ENCODE measurements at places on chromosomes 16 and 17.

DNA sequence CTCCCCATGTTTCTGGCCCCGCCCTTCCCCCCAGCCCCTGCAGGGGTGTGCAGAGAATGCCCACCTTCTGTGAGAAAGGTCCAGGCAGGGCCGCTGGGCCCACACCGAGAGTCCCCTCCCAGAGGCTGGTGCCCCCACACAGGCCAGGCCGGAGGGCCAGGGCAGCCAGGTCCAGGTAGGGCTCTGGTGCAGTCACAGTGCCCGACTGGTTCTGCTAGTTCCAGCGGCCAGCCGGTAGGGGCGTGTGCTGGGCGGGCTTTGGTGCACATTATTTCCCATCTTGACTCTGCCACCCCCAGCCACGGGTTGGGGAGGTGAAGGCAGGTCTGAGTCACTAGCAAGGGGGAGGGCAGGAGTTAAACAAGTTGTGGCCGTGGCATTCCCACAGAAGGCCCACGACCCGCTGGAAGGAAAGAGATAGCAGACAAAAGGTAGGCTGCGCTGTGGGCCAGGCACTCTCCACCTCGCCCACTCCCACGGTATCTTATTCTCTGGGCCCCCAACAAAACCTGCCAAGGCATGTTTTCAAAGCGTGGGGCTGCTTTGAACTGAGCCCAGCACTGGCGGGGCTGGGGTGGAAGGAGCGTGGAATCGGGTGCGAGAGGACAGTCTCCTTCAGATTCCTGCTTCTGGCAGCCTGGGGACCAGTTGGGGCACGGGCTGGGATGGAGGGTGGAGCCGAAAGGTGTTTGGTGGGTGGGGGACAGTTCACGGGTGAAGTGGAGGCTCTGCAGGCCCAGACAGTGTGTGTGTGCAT, 1.9 kb downstream of the EPN3 start:
- DNase-seq, result no peak

- DNase-seq, result no peak
Measured at GRCh38 chr17:43844241-43844640, 2.7 kb upstream of the CD300LG start.

DNA sequence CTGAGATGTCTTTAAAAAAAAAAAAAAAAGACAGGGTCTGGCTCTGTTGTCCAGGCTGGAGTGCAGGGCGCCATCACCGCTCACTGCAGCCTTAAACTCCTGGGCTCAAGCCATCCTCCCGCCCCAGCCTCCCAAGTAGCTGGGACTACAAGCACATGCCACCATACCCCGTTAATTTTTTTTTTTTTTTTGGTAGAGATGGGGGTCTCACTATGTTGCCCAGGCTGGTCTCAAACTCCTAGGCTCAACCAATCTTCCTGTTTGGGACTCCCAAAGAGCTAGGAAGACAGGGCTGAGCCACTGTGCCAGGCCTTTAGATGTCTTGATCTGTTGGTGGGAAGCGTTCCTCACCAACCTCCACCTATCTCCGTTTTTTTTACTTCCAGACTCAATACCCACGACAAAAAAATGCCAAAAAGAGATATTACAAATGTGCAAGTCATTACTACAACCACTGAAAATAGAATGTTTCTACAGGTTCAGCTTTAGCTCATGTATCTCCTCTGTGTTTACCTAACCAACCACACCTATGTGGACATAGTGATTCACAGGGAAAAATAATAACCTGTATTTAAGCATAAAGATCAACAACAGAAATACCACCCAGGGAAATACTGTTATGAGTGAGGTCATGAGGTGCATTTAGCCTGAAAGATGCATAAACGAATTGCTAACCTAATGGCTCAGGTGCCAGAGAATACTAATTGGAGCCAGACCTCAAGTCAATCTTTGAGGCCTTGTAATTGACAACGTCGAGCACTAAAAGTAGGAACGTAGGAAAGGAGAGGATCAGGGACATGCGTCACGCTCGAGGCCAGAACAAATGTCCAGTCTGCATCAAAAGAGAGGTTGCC, 22.6 kb downstream of the NACA2 start:
- no peak for DNase-seq

GRCh38 chr16:8892101-8892575, 10.0 kb downstream of the LITAFD start:
- no peak for DNase-seq

DNA sequence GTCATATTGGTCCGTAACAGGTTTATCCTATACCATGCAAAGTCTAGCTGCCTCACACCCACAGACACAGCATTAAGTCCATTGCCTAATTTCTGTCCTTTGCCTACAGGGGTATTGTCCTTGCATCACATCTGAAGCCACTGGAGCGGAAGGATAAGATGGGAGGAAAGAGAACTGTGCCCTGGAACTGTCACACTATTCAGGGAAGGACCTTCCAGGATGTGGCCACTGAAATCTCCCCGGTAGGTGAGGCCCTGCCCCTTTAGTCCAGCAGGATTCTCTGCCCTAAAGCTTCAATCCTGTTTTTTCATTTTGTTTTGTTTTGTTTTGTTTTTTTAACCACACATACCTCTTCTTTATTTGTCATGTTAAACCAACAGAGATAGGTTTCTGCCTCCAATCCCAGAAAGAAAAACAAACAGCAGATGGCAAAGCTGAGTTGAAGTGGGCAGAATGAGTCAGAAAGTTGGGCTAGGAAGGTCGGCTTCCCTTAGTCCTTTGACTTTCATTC, 2.2 kb upstream of the EFTUD2 start:
- peak; percentile 78 for DNase-seq

DNA sequence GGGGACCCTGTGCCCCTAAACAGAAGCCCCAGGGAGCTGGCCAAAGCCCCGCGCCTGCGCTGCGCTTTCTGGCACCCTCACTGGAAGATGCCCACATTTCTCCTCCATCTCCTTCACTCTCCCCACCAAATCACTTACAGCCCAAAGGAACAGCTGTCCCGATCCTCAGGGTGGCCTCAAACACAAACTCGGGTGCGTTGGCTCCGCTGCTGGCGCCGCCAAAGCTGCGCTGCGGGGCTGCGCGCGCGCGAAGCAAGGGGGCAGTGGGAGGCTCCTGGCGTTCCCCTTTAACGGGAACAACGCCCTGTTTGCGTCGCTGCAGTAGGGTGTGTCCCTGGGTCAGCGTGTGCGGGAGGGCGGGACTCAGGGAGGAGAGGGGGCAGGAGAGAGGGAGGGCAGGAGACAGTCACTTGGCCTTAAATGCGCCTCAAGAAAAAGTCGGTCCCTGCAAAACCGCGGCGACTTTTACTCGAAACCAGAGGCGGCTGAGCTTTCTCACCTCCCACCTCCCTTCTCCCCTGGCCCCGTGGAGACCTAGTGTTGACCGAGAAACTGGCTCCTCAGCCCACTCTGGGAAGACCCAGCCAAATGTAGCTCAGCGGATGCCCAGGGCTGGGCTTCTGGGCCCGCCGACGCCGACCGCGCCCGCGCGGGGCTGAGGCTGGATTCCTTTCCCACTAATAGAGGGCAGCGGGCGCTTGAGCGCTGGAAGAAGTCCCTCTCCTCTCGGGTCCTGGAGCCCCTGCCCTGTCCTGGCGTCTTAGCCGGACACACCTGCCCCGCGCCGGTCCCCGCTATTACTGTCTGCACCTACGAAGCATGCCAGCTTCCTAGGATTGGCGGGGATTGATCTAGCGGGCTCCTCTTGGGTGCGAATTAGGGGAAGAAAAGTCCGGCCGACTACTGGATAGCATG, 2.6 kb downstream of the PMP22 start:
- peak; percentile 95 for DNase-seq

GRCh38 chr17:42651392-42651791, 7.7 kb upstream of the TUBG2 start:
- no peak for DNase-seq

- DNase-seq, result peak; percentile 77
Measured at GRCh38 chr16:82263521-82264143, 93.6 kb upstream of the MPHOSPH6 start.

GRCh38 chr17:50993544-50993943, 127.1 kb downstream of the SPAG9 start:
- no peak for DNase-seq

DNA sequence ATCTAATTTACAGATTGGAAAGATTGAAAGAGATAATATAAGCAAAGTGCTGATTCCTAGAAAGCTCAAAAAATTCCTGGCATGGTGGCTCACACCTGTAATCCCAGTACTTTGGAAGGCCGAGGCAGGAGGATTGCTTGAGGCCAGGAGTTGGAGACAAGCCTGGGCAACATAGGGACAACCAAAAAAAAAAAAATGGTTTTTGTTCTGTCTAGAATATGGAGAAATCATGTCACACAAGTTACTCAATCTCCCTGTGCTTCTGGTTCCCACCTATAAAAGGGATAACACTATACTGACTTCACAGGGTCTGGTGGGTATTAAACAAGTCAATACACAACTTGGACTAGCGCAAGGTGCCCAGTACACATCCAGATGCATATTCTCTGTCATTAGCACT, 18.4 kb downstream of the ARHGAP17 start:
- no peak for DNase-seq

DNA sequence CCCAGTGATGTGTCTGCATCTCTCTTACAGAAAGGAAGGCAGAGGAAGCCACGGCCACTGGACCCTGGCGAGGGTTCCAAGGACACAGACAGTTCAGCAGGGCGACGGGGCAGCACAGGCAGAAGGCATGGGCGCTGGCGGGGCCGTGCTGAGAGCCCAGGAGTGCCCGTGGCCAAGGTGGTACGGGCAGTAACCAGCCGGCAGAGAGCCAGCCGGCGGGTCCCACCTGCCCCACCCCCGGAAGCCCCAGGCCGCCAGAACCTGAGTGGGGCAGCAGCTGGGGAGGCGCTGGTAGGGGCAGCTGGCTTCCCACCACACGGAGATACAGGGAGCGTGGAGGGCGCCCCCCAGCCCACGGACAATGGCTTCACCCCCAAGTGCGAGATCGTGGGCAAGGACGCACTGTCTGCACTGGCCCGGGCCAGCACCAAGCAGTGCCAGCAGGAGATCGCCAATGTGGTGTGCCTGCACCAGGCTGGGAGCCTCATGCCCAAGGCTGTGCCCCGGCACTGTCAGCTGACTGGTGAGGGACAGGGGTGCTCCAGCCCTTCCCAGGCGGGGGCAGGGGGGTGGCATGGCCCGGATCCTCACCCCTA, 7.8 kb downstream of the XYLT2 start:
- no peak for DNase-seq

- DNase-seq, result peak; percentile 99
Measured at GRCh38 chr17:59837308-59838051, 55.3 kb downstream of the TUBD1 start.

DNA sequence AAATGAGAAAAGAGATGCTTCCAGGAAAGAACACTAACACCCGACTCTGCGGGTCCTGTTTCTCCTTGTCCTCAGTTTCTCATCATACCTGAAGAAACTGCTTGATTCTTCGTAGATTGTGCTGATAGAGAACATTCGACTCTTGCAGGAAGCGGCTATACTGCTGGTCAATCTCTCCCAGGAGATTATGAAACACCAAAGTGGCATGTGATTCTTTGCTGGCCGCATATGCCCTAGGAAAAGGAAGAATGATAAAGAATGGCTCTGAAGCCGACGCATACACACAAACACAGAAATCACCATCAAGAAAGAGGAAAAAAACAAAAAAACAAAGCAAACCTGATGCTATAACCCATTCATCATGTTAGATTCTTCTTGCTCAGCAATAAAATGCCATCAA, 41.8 kb downstream of the STAT3 start:
- DNase-seq, result no peak

DNA sequence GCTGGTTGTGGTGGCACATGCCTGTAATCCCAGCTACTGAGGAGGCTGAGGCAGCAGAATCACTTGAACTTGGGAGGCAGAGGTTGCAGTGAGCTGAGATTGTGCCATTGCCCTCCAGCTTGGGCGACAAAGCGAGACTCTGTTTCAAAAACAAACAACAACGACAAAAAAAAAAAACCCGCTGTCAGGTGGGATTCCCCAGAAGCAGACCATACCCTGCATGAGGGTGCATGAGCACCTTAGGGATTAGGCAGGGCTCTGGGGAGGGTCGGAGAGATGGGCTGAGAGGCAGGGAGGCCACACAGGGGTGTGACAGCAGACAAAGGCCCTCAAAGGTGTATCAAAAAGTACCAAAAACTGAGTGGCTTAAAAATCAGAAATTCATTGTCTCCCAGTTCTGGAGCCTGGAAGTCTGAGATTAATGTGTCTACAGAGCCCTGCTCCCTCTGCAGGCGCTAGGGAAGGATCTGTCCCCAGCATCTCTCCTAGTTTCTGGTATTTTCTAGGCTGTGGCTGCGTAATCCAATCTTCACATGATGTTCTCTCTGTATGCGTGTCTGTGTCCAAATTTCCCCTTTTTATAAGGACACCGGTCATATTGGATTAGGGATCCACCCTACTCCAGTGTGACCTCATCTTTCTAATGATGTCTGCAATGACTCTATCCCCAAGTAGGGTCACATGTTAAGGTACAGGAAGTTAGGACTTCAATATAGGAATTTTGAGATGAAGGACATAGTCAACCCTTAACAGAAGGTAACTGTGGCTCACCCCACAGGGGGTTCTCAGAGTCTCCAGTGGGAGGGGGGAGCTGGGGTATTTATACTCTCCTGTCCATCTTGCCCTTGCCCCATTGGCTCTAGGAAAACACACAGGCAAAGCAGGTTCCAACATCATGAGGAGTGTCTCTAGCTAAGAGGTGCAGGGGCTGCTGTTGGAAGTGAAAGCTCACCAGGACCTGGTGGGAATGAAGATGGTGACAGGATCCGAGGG, 13.6 kb upstream of the TVP23A start:
- no peak for DNase-seq

- DNase-seq, result no peak
Measured at GRCh38 chr17:31598921-31599571, 207.6 kb downstream of the RAB11FIP4 start.

GRCh38 chr17:19004421-19005136, at the start of gene FAM83G:
FAM83G (minus strand) TSS chr17:19004764; CDS start chr17:19004041, 723 bp downstream.
- peak; percentile 82 for DNase-seq

DNA sequence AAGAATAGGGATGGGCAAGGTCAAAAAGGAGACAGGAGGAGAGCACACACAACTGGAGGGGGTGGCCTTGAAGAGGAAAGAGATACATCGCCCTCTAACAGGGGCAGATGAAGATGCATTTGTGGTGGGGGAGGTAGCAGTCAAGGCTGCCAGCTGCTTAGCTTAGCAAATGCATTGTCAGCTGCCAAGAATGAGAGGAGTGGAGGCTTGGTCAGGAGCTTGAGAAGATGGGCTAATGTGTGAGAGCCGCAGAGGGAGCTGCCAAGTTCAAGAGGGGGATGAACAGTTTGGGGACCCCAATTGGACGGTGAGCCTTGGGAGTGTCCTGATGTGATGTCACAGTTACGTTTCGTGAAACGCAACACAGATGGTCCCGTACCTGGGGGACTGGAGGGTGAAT, 28.9 kb upstream of the GNA13 start:
- no peak for DNase-seq

DNA sequence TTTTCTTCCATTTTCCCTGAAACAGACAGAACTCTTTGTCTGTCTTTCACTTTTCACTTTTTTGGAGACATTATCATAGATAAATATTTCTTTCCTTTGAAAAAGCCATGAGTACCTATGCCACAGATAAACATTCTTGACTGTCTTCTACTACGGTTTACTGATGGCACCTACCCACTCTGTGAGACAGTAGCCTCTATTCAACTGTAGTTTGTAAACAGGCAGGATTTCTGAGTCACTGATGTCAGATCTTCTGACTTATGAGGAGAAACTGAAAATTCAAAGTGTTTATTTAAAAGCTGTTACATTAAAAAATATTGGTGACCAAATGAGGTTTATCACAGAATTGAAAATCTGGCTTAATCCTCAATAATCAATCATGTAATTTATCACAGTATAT, 658.4 kb downstream of the TOX3 start:
- no peak for DNase-seq

Measured in adipocyte (in vitro differentiated cells).